ENCODE measurements at places on chromosomes 4 and X.

DNA sequence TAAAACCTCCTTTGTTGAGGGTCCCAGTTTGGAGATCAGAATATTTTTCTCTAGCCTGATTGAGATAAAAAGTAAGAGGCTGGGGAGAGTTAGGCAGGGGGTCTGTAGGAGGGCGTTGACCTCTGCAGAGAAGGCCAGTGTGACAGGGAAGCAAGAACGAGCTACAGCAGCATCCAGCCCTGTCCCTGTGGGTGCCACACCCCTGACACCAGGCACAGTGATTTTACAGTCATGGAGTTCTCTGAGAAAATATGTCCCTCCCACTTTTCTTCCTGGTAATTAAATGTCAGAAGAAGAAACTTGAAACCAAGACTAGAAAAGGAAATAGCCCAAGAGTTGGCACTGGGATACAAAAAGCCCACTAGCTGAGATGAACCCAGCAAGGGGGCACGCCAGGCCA, 25.0 kb upstream of the HELT start:
- no peak for DNase-seq

DNA sequence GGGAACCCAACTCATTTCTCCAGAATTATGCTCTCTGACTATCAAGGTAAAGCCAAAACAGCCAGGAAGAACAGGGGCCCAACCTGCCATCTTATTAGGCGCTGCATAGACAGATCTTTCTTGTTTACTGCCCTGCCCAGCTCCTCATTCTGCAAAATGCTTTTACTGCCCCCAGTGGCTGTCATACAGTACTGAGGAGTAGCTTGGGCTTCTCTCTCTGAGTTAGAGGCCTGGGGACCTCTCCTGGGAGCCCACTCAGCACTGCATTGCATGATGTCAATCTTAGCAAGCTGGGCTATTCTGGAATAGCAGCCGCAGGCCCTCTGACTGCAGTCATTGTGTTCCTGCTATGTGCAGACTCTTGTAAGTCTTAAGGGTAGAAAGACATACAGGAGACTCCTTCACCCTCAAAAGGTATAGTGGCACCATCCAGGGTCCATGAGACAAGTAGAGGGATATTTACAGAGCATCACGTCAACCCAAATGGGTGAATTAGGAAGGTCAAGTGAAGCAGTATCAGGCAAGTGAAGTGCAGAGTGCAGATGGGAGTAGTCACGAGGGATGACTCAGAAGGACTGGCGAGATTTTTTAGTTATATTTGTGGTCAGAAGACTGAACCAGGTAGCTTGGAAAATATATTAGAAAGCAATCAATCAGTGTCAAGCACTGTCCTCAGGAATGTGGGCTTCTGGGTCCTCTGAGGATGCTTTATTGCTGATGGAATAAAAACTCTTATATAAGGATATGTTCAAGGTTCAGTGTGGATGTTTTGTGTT, 294.1 kb upstream of the SFRP2 start:
- DNase-seq = no peak

- DNase-seq = no peak
Measured at GRCh38 chr4:87037671-87038334, 103.0 kb downstream of the AFF1 start.

GRCh38 chr4:175891231-175891630, 79.2 kb upstream of the GPM6A start:
- DNase-seq = no peak

DNA sequence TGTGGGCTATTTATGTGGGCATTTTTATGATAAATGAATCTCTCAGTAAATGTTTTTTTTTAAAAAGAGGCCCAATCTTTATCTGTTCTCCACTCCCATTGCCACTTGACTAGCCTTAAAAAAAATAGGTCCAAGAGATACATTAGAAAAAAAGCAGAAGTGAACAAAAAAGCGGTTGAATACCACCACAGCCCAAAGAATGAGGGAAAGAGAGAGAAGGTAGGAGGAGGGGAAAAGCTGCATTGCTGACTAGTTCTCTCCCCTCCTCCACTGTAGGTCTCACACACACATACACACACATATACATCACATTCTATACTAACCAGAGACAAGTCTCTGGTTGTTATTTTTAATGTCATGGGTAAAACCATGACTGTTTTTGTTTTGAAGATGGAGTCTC, 95.8 kb upstream of the IL13RA1 start:
- DNase-seq = no peak

DNA sequence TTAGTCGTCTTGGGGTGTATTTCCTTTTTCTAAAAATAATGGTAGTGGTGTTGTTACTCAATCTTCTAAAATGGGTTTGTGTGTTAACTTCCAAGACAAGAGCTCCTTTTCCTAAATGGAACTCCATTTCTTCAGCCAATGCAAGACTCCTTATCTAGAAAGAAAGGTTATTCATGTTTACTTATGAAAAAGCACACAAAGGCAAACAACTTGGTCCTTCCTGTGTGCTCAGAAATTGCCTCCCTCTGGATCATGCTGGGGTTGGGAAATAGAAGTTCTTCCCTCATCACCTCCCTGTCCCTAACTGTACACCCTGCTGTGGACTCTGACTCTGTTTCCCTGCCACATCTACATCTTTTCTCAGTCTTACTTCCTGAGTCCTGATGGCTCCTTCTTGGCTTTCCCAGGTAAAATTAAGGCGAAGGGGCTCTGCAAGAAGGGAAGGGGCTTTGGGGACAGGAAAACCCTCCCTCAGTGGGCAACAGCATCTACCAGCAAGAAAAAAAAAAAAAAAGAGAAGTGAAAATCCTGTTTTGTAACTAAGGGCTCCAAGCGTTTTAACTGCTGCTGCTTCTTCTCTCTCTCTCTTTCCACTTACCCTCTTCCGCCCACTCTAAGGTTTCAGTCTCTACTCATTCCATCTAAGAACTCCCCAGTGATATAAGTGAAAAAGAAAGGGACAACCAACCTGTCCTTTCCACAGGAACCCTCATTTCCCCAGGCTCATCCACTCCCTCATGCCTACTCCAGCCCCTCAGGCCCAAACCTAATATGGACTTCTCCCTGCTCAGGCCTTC, 19.8 kb upstream of the TASL start:
- DNase-seq = no peak

- no peak for DNase-seq
Measured at GRCh38 chr4:93960450-93960849, 131.9 kb downstream of the ATOH1 start.

DNA sequence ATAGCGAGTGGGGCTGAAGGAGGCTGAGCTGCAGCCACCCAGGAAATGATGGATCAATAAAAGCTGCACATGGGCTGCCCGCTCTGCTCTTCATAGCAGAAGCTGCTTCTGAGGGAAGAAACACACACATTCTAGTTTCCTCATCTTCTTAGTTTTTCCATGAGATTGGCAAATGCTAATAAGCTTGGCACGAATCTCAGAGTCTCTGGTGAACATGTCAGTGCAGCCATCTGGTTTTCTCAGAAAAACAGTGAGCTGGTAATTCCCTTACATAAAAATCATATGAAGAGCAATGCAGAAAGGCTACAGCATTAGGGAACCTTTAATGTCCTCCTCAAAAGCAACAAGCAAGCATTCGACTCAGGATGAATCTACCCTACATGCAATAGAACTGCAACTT, 69.9 kb downstream of the GATB start:
- DNase-seq = no peak

GRCh38 chr4:113781439-113782040, 20.0 kb upstream of the CAMK2D start:
- DNase-seq = no peak

DNA sequence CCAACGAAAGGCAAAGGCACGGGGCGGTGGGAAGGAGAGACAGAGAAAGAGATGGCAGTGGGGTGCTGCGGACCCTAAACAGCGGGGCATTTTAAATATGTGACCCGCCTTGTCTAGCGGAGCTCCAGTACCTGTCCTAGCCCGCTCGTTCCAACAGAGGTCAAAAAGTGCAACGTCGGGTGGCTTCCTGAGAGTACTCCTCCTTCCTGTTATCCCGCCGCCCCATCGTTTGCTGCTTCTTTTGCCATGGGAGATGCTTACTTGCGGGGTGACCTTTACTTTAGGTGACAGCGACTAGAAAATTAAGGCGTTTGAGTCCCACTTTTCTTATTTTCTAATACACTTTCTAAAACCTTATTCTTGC, 735 bp downstream of the NRK start:
- DNase-seq = no peak

- no peak for DNase-seq
Measured at GRCh38 chr4:172105918-172106317, 292.7 kb downstream of the GALNTL6 start.

- DNase-seq = no peak
Measured at GRCh38 chr4:109294468-109295020, 7.9 kb downstream of the COL25A1 start.

- no peak for DNase-seq
Measured at GRCh38 chrX:49760290-49760890, 64.6 kb upstream of the PAGE1 start.
